HTR-8/SVneo (cell line): ENCODE measurements at places on chromosomes 7 and 10.

DNA sequence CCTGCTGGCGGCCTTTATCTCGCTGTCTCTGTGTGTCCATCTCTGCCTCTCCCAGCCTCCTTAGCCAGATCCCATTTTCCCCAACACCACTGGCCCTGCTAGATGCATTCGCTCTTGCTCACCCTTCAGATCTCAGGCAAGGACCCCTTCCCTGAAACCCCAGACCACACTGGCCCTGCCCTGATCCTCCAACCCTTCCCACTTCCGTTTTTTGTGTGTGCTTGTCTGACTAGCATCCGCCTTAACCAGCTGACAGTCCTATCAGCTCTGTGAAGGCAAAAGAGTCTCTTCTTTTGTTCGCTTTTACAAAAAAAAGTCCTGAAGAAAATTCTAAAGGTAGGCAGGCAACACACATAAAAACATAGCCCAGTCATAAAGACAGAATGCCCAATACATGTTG is 28.7 kb downstream of the CHST15 start:
- DNase-seq: no peak

- no peak for DNase-seq
Observed at GRCh38 chr10:113056030-113056429, 106.0 kb downstream of the TCF7L2 start.

DNA sequence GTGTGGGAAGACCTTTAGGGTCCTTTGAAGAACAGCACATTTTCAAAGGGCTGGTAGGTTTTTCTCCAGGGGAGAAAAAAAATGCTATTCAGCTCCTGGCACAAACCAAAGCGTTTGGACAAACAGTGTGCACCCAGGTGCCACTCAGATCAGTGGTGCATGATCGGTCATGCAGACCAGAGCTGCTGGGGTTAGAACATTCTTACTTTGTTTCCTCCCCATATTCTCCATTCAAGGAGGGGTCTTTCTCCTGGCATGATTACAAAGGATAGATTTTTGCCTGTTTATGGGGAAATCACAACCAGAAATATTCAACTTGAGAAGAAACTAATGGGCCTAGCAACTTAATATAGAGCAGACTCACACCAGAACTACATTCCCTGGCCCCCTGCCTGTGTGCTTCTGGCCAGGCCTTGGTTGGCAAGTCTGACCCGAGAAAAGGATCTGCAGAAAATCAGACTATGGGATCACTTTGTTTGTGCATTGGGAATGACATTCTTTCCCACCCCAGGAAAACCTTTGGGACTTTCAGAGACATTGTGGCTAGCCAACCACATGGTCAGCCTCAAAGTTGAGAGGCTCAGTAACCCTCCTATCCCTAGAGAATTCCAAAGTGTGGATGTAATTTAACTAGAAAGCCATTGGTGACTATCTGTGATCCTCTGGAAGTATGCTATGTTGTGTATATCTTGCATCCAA is 82.3 kb upstream of the FGL2 start:
- no peak for DNase-seq

DNA sequence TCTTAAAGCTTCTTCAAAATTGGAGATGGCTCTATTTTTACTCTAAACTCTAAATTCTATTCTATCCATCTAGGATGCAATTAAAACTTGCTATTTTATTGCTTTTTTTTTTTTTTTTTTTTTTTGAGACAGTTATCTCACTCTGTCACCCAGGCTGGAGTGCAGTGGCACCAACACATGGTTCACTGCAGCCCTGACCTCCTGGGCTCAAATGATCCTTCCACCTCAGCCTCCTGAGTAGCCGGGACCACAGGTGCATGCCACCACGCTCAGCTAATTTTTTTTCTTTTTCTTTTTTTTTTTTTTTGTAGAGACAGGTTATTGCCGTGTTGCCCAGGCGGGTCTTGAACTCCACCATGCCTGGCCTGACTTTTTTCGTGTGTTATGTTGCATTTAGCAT is 41.2 kb downstream of the DNAJC1 start:
- no peak for DNase-seq

GRCh38 chr7:18684916-18685315 is 189.4 kb downstream of the HDAC9 start:
- DNase-seq: no peak

DNA sequence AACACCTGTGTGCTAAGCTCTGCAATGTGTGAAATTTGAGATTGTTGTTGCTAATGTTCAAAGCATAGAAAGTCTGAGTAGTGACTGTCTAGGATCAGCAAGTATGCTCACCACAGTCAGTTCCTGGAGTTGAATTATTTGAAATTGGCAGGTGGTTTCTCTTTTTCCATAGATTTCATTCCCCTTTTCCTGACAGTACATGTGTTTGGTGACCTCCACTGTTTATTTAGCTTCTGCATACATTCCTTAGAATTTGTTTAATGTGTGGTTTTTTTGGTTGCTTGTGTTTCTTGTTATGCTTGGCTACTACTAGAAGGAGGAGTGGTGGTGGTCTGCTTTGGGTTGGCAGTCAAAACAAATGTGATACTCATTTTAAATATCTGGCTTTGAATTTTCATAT is 52.3 kb downstream of the FOXP2 start:
- no peak for DNase-seq
